ENCODE measurements at places on chromosomes 13 and 19.

GRCh38 chr19:45331411-45331810 is 8.7 kb upstream of the CKM start:
- DNase-seq = no peak

- no peak for DNase-seq
These were observed 309.8 kb downstream of the KLF5 start for GRCh38 chr13:73368608-73369007.

DNA sequence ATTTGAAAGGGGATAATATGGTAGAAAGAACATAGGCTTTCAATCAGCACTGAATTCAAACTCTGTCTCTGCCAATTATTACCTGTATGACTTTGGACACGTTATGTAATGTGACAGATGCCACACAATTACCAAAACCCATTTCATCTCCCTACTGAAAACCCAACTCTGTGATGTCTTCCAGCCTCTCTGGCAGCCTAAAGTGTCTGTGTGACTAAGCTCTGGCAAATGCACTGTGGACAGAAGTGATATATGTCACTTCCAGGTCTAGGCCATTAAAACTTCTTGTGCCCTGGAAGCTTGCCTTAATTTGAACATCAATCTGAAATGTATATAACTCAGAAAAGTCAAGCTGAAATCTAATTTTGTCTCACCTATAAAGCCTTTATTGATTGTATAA is 552.0 kb downstream of the RFC3 start:
- DNase-seq = no peak

GRCh38 chr13:88235441-88235840 is 564.3 kb downstream of the SLITRK5 start:
- no peak for DNase-seq

- DNase-seq = no peak
These were observed 930.3 kb upstream of the PCDH9 start for GRCh38 chr13:68160466-68160865.
